ENCODE measurements at places on chromosomes 2 and 18. TPM values are rescaled to one million over a fixed set of nuclear protein-coding genes. Genes with fewer than 3 reads are reported as not detected.

Gene FECH
- total RNA-seq: 39.8 TPM

Gene TTC31
- total RNA-seq: 9.5 TPM

Gene PROKR1
- total RNA-seq: not detected

Gene TUBA3E
- not detected for total RNA-seq

Gene OSR1
- total RNA-seq: not detected

All from endothelial cell of coronary artery (primary cell).